ENCODE measurements at places on chromosomes 6 and 20.

DNA sequence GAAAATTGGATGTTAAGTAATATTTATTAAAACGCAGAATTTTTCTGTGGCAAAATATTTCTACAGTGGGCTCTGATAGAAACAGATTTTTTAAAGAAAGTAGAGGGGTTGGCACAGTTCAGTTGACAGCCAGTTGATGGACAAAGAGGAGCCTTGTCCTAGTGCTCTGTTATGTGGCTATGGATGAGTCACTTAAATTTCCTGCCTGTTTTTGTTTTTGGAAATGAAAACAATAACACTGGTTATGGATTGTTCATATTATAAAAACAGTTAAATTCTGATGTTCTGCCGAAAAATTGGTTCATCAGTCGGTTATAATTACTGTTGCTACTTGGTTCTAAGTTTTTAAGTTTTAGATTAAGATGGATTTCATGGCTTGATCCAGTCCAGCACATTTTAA is 42.8 kb downstream of the MYO6 start:
- DNase-seq: no peak

GRCh38 chr6:109436041-109436440 is 4.4 kb downstream of the PPIL6 start:
- no peak for DNase-seq

DNA sequence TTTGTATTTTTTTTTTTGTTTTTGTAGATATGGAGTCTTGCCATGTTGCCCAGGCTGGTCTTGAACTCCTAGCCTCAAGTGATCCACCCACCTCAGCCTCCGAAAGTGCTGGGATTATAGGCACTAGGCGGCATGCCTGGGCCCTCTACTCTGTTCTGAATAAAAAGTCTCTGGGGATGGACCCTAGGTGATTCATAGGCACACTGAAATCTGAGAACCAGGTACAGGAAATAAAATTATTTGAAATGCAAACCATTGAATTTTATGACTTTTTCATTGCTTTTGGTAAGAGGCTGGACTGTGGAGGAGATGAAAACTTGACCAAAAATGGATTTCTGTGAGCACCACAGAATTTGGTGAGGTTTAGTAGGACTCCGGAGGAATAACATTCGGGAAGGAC is 117.5 kb downstream of the PRIM2 start:
- no peak for DNase-seq

GRCh38 chr6:165858586-165858985 is 195.5 kb upstream of the PDE10A start:
- no peak for DNase-seq

GRCh38 chr6:39111280-39111679 is 3.7 kb downstream of the SAYSD1 start:
- no peak for DNase-seq

DNA sequence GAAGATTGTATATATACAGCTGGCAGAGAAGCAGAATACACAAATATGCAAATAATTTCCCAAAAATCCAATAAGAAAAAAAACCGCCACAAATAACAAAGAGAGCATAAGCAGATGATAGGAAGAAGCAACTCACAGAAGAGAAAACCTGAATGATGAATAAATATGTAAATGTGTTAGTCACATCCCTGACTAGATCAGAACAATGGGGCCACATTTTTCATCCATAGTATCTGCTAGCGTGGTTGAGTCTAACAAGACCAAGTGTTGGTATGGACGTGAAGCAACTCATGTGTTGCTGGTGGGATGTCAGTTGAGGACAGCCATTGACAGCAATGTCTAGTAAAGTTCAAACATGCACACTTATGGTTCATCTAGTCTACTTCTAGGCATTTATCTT is 3.9 kb upstream of the SLC22A3 start:
- no peak for DNase-seq

GRCh38 chr20:25279403-25279802 is 31.5 kb downstream of the PYGB start:
- DNase-seq: no peak

GRCh38 chr6:20669571-20670314 is 135.5 kb downstream of the CDKAL1 start:
- DNase-seq: no peak

DNA sequence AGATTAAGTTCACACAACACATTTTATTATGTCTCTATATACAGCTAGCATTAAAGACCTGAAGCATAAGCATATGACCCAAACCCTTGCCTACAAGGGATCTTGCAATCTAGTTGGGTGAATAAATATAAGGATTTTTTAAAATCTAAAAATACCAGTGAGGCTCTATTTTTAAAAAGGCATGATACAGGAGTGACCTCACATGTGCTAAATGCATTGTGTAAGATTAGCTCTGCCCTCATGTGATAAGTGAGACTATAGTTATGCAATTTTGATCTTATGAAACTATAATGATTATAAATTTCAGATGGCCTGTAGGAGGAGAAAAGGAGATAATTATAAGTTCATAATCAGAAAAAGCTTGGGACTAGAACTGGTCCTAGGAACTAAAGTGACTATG is 451.0 kb upstream of the MAN1A1 start:
- no peak for DNase-seq

- no peak for DNase-seq
Observed at GRCh38 chr6:21753241-21754108, 159.9 kb downstream of the SOX4 start.

GRCh38 chr6:113842165-113842564 is 15.0 kb upstream of the MARCKS start:
- no peak for DNase-seq
